GOT3 (cell line): ENCODE measurements at places on chromosomes 6 and 20.

DNA sequence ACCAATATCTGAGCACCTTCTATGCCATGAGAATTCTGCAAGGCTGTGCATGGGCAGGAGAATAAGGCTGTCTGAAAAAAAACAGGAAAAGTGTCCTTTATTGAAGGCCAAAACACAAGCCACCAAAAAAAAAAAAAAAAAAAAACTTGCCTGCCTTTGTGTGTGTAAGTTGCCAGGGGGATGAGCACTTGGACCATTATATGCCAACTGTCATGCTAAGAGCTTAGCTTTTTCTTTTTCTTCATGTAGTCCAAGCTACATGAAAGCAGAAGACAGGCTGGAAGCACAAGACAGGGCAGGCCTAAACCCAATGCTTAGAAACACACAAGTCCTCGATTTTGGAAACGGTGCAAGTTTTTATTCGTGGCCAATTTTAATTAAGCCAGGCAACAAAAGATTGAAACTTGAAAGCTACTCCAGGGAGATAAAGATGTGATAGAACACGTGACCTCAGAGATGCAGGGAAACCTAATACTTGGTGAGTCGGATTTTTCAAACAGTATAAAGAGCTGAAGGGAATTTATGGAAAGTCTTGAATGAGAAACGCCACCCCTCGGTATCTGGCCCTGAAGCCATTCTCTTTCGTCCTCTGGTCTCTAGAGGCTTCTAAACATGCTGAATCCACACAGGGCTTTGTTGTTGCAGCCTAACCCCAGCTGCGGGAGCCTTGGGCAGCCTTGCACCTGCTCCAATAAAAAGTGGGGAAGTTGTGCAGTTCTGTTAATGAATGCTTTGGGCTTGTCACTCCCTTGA lies 8.6 kb downstream of the BMP7 start:
- DNase-seq = no peak

- no peak for DNase-seq
These were observed 28.0 kb upstream of the PTGIS start for GRCh38 chr20:49595811-49596561.

DNA sequence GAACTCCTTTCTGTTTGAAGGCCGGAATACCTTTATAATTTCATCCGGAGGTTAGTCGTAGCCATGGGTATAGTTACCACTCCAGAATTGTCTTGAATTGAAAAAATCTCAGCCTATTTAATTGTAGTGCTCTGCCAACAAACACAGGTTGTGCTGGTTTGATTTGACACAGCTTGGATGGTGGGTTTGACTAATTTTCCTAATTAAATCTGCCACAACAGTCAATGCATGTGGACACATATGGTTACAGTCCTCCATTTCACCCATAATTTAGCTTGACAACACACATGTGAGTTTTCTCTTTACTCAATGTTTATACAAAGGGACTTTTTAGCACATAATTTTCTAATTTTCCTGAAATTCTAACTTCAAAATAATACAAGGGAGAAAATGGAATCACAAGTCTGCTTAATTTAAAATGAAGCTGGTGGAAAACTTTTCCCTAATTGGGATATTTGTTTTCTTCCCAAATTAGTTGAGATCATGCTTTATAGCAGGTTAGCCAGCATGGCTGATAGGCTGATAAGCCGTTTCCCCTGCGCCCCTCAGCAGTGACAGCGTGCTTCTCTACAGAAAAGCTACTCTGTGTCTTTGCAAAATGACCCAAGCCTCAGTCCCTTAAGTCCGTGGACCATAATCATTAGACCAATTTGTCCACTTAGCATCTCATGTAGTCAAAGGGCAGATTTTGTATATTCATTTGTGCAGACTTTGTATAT lies 463.5 kb upstream of the FLRT3 start:
- no peak for DNase-seq

GRCh38 chr6:165049362-165049761 lies 260.0 kb downstream of the C6orf118 start:
- no peak for DNase-seq

DNA sequence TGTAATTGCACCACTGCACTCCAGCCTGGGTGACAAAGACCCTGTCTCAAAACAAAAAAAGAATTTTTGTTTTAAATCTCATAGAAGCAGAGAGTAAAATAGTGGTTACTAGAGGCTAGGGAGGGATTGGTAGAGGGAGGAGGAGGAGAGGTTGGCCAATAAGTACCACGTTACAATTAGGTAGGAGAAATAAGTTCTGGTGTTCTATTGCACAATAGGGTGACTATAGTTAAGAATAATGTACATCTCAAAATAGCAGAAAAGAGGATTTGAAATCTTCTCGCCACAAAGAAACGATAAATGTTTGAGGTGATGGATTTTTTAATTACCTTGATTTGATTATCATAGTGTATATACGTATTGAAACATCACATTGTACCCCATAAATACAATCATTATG lies 27.1 kb upstream of the TOP1 start:
- no peak for DNase-seq

GRCh38 chr6:26234421-26235301 lies 130.3 kb upstream of the BTN3A2 start:
- no peak for DNase-seq

DNA sequence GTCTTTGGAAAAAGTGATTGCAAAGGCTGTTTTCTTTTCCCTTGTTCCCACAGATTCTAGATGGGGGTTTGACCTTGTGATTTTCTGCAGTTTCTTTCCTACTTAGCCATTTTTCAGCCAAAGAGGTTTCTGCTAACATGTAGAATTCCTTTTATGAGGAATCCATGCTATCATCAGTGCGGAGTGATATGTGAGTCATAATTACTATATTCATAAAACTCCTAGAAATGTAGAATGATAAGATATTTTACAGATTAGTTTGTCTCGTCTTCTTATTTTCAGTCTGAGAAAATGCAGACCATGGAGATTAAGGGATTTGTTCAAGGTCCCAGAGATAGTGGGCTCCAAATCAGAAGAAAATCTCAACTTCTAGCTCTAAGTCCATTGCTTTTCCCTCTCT lies 98.6 kb downstream of the KCNQ5 start:
- no peak for DNase-seq

DNA sequence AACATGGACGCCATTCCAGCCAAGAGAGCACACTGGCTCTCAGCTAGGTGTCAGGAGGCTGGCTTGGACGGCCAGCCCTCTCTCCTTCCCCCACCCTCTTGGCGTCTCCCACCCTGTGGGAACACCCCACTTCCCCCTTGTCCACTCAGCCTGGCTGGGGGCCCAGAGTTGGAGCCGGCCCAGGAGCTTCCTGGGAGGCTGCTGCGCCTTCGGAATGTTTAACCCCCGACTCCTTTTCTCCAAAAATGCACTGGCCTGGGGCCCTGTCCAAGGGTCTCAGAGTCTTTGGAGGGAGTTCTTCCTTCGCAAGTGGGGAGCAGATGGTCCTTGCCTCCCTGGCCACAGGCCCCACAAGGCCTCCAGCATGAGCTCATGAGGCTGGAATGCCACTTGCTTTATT lies 4.1 kb downstream of the ADAM33 start:
- no peak for DNase-seq

- no peak for DNase-seq
These were observed 95.2 kb downstream of the TFAP2C start for GRCh38 chr20:56724241-56724757.

DNA sequence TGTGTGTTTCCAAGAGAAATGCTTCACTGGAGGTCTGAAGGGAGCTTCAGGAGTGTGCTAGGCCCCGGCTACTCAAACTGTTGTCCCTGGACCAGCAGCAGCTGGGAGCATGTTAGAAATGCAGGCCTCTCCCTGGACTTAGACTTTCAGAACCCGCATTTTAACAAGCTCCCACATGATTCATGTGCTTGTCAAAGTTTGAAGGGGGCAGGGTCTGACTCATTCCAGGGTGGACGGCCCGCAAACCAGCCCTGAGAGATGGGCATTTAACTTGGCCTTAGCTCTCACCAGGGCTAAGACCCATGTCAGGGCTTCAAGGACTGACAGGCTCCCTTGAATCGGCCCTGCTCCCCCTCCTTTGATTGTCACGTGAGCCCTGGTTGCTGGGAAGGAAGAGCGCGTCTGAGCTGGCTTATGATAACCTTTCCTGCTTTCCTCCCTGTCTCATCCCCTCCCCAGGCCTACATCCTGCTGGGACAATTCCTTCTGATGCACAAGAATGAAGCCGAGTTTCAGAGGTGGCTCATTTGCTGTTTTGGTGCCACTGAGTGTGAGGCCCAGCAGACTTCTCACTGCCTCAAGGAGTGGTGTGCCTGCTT lies 35.5 kb downstream of the BANF2 start:
- no peak for DNase-seq

- DNase-seq = no peak
These were observed 1144.9 kb upstream of the EYS start for GRCh38 chr6:66851930-66852329.

DNA sequence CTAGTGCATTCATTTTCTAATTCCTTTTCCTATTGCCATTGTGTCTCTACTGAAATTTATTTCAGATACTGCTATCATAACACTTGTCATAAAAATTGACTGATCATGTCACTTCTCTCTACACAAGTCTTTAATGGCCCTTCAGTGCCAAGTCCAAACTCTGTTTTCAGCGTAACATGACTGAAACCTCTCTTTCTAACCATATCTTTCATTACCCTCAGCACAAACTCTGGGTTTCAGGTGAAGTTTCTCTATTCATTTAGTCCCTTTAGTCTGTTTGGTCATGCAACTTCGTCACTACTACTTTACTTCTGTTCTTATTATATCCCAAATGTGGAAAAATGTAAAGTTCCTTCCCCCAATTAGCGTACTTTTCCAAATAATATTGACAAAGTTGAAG lies 234.9 kb downstream of the OGFRL1 start:
- no peak for DNase-seq

- no peak for DNase-seq
These were observed 301.2 kb downstream of the RNGTT start for GRCh38 chr6:88662163-88662580.

DNA sequence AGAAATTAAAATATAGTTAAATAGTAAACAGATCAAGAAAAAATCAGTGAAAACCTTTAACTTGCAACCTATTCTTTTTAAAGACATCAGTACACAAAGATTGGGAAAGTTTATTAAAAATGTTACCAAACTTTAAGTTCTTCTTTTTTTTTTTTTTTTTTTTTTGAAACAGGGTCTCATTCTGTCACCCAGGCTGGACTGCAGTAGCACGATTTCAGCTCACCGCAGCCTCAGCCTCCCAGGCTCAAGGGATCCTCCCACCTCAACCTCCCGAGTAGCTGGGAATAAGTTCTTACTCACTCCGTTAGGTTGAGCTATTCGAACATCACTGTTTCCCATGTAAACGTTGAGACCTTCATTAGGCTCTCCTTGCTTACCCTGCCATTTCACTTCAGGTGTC lies 5.6 kb downstream of the MAP3K5 start:
- DNase-seq = no peak

DNA sequence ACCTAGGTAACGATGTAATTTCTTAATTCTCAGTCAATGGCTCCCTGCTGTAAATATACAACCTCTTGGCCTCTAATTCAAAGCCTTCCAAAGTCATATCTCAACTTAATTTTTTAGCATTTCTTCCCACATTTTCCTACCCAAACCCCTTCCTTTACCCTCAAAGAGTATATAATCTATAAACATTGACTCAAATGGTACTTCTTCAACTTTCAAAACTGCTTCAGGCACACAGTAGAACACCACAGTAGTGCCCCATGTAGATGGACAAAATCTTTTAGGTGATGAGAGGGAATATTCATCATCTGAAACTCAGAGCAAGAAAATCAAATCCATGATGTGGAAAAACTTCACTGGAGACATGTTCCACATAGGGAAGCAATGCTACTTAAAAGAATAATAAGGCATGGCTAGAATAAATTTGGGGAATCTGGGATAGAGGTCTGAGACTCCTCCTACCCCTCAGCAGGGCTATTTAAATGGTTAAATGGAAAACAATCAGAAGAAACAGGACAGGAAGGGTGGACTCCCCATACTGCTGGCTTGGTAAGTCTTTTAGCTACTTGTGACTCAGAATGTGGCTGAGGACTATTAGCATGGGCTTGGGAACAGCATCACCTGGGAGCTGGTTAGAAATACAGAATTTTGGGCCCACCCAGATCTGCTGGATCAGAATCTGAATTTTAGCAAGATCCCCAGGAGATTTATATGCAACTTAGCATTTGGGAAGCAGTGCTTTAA lies 6.4 kb downstream of the SLC22A2 start:
- DNase-seq = no peak

DNA sequence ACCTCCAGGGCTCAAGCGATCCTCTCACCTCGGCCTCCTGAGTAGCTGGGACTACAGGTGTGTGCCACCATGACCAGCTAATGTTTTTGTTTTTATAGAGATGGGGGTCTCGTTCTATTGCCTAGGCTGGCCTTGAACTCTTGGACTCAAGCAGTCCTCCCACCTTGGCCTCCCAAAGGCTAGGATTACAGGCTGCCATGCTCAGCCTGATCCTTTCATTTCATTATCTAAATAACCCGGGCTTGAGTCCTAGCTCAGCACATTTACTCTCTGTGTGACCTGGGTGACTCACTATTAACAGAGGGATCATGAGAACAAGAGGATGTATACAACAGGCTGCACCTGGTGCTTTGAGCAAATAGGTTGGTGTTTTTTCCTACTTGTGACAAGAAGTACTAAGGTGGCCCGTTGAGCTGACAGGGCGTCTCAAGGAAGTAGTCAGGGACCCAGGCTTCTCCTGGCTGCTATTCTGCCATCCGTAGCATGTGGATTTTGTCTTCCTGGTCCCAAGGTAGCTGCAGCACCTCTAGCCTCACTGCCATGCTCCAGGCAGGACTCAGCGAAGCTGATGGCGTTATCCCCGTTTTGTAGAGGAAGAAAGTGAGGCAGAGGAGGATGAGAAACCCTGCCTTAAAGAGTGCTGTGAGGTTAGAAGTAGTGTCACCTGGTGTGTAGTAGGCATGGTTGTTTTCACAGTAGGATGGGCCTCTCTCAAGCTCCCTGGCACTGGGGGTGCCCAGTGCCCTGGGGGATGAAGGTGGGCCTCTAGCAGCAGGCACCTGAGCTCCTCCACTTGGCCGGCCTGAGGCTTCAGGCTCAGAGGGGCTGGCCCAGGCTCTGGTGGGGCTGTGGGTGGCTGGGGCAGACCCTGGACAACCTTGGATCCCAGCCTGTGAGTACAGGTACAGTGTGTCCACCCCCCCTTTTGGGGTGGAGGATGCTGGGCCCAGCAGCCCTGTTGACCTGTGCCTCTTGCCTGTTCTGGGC lies 62.4 kb downstream of the ADNP start:
- DNase-seq = no peak

DNA sequence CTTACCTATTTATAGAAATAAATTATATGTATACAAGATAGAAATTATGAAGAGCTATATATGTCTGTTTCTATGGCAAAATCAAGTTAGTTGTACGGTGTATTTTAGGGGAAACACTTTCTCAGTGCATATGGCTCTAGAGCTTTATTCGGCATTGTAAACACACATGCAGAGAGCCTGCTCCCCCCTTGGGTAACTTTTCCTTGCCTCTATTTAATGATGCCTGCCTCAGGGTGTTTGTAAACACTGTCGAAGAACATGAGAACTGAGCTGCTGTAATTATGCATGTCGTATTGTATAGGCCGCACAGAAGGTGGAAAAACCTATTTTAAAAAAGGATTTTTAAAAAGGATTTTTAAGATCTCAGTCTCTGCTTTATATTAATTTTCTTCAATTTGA lies 133.4 kb downstream of the FNDC1 start:
- no peak for DNase-seq
